ENCODE measurements at places on chromosomes 16 and 17. TPM values are rescaled to one million over a fixed set of nuclear protein-coding genes. Genes with fewer than 3 reads are reported as not detected.

Gene PIGQ
- polyA plus RNA-seq = 23.6 TPM

GRCh38 chr16:64312980-64313379 lies 808.9 kb downstream of the CDH11 start:
- no peaks in the 10 kb centered on the region for H3K36me3 ChIP-seq
- H3K4me1 ChIP-seq = no peaks in the 10 kb centered on the region
- no peak overlapping the region for H3K27ac ChIP-seq

DNA sequence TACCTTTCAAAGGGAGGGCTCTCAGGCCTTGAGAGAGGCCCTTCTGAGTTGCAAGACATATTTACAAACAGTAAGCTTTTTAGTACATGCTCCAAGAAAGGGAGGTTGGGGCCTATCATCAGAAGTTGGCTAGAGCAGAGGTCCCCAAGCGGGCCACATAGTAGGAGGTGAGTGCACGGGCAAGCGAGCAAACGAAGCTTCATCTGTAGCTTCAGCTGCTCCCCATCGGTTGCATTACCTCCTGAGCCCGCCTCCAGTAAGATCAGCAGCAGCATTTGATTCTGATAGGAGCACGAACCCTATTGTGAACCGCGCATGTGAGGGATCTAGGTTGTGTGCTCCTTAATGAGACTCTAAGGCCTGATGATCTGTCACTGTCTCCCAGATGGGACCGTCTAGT lies 26.2 kb downstream of the PRDM7 start:
- peaks cover 3% of the 10 kb centered on the region for H3K27me3 ChIP-seq
- no peak for DNase-seq
- no peak overlapping the region for H3K4me3 ChIP-seq

GRCh38 chr16:13613165-13613564 lies 306.8 kb upstream of the ERCC4 start:
- no peak overlapping the region for H3K4me3 ChIP-seq
- H3K4me1 ChIP-seq = no peaks in the 10 kb centered on the region
- no peaks in the 10 kb centered on the region for H3K36me3 ChIP-seq
- no peak overlapping the region for H3K27ac ChIP-seq
- no peak for DNase-seq
- H3K27me3 ChIP-seq = no peaks in the 10 kb centered on the region

DNA sequence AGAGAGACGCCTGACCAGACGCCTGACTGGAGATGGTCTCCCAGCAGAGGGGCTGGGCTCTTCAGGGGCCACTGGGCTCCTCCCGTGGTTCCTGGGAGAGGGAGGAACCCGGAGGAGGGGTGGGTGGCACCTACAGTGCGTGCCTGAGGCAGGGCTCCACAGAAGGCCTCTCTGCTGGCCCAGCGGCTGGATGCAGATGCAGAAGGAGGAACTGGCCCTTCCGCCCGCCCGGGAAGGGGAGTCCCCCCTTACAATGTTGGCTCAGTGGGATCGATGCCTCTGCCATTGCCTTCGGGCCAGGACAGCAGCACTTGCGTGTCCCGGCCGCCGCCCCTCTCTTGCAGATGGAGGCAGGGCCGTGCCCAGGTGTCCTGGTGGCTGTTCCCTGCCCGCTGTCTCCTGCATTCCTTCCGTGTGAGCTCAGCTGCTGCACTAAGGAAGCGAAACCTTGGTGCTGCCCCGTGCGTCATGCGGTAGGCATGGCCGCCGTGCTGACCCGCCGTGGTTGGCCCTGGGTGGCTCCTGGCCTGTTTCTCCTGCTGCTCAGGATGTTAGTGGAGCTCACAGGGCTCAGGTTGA lies 15.1 kb downstream of the BAIAP2 start:
- H3K36me3 ChIP-seq = no peaks in the 10 kb centered on the region
- H3K4me3 ChIP-seq = no peak overlapping the region
- no peak overlapping the region for H3K27ac ChIP-seq
- no peak for DNase-seq
- H3K27me3 ChIP-seq = no peaks in the 10 kb centered on the region

DNA sequence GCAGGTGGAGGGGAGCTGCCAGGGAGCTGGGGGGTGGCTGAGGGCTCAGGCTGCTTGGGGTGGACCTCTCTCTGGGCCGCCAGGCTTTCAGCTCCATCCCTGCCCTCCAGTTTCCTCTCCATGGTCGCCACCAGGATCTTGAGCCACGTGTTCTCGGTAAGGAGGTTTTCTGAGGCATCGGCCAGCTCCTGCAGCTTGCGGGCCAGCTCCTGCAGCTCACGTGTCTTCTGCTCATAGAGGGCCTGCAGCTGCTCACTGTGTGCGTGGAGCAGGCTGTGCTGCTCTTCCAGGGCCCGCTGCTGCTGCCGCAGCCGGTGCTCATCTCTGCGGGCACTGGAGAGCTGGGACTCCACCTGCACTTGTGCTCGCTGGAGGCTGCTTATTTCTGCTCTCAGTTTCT lies 11.0 kb downstream of the SNN start:
- peaks cover 76% of the 10 kb centered on the region for H3K36me3 ChIP-seq
- no peak overlapping the region for H3K27ac ChIP-seq
- H3K4me3 ChIP-seq = no peak overlapping the region
- H3K4me1 ChIP-seq = peaks cover 13% of the 10 kb centered on the region

DNA sequence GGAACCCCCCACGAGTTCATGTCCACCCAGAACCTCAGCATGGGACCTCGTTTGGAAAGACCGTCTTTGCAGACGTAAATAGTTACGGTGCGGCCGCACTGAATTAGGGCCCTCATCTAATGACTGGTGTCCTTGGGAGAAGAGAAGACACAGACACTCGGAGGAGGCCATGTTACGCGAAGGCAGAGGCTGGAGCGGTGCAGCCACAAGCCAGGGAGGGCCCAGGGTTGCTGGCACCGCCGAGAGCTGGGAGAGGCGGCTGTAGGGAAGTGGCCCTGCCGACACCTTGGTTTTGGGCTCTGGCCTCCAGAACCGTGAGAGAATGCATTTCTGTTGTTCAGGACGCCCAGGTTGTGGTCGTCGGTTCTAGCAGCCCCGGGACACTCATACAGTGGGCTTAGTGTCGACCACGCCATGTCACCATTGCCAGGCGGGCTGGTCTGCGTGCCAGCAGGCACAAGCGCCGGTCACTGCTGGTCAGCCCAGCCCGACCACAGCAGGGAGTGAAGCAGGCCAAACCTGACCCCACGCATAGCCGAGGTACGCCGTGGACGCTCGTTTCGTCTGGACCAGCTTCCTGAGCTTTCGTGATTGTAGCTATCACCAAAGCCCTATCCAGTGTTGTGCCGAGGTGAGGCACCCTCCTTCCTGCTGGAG lies 10.7 kb upstream of the WDR45B start:
- H3K27me3 ChIP-seq = no peaks in the 10 kb centered on the region
- H3K27ac ChIP-seq = no peak overlapping the region
- DNase-seq = no peak
- H3K36me3 ChIP-seq = peaks cover 58% of the 10 kb centered on the region
- no peak overlapping the region for H3K4me3 ChIP-seq

- DNase-seq = no peak
- H3K4me3 ChIP-seq = no peak overlapping the region
- H3K36me3 ChIP-seq = no peaks in the 10 kb centered on the region
- no peak overlapping the region for H3K27ac ChIP-seq
- no peaks in the 10 kb centered on the region for H3K27me3 ChIP-seq
- no peaks in the 10 kb centered on the region for H3K4me1 ChIP-seq
Measured at GRCh38 chr16:11949527-11949926, 7.7 kb upstream of the NPIPB2 start.
